ENCODE measurements at places on chromosomes 2 and 18. TPM values are rescaled to one million over a fixed set of nuclear protein-coding genes. Genes with fewer than 3 reads are reported as not detected.

Gene ZBTB7C
- not detected for total RNA-seq

DNA sequence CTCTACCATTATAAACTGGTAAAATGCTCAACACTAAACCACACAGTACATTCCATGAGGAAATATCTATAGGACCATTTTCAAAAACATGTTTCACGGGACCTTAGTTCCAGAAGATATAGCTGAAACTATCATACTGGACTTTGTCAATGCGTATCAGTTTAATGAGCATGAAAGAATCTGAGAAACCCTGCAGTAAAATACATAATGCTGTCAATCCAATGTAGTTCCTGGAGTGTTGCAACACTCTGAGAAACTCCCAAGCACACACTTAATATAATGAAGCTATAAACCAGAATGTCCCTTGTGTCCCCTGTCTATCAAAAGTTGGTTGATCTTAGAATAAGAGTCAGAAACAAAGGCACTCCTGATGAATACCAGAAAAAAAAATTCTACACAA lies 16.2 kb downstream of the IWS1 start:
- DNase-seq = no peak

Gene ZNF407
- 34.0 TPM for total RNA-seq

DNA sequence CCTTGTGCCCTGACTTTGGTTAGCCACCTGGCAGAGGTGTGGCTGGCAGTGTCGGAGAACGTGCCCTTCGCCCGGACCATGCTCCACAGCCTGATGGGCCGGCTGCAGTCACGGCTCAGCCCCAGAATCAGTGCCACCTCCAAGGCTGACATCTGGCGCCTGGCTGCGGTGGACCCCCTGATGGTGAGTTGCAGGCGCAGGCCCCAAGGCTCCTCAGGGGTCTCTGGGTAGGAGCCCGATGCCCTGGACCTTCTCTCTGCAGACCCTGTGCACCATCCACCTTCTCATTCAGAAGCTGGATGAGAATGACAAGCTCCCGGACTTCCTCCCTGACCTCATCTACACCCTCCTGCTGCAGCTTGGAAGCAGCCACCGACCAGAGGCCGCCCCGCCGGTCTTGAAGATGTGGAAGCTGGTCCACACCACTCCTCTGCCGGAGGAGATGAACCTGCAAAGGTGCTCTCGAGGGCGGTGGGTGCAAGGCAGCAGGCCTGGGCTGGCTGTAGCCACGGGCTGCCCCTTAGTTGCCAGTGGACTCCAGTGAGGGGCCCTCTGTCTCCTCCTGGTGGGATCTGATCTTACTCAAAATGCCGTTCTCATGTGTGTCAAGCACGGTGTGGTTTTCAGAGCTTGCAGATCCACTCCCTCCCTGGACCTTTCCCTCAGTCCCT lies 32.1 kb downstream of the HJURP start:
- DNase-seq = no peak

GRCh38 chr18:31722369-31722957 lies 38.1 kb upstream of the B4GALT6 start:
- peak; percentile 15 for DNase-seq

Gene PLGLB1
- 8.2 TPM for total RNA-seq

DNA sequence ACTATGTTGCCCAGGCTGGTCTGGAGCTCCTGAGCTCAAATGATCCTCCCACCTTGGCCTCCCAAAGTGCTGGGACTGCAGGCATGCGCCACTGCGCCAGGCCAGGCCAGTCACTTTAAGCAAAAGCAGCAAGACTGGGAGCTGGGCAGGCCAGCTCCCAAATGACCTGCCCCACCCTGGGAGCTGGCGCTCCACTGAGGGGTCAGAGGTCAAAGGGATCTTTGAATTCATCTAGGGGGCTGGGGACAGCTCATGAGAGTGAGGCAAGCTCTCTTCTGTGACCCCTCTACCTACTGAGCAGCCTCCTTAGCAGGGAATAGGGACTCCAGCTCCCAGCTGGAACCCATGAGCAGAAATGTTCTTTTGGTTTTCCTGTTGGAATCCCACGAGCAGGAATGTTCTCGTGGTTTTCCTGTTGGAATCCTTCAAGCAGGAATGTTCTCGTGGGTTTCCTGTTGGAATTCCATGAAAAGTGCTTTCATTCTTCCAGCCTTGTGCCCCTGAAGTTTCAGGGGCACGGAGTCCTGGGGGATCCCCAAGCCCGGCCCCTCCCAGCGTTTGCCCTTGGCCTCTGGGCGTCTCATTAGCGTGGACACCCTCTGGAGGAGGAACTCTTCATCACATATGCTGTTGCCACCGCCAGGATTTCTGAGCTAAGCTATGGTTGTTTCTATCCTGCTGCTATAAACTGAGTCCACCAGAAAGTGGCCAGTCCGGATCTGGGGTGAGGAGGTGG lies 162.0 kb upstream of the HAAO start:
- no peak for DNase-seq

Measured in CD4-positive, CD25-positive, alpha-beta regulatory T cell (primary cell).